ENCODE measurements at places on chromosomes 7 and 10. TPM values are rescaled to one million over a fixed set of nuclear protein-coding genes. Genes with fewer than 3 reads are reported as not detected.

- no peak for DNase-seq
Measured at GRCh38 chr7:159331462-159331861, 186.8 kb upstream of the VIPR2 start.

DNA sequence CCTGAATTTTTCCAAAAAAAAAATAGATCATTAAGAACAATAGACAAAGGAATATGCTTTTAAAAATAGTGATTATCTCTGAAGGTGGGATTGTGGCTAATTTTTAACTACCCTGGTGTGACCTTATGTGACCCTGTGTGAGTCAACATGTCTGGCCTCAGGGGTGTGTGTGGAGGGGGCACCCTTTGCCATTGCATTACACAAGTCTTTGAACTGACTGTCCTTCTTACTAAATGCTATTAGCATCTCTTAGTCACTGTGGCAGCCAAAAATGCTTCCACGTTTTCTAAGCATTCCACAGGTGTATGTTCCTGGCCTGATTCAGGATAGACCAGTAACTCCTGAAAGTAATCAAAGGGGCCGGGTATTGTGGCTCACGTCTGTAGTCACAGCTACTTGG lies 175.4 kb downstream of the MGMT start:
- DNase-seq = no peak

DNA sequence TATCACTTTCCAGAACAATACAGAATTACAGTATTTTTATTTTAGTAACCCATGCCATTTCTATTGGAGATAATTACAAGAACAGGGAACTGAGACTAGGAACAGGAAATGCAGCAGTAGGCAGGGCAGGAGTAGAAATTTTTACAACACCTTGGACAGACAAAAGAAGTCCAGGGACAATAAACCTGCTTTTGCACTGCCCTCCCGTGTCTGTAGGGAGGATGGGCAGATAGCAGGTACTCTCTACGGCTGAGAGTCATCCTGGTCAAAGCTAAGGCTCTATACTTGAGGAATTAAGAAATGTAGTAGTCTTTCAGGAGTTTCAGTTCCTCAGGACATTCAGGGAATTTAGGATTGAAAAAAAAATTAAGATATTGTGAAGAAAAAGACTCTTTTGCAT lies 63.4 kb downstream of the VAX1 start:
- DNase-seq = no peak

DNA sequence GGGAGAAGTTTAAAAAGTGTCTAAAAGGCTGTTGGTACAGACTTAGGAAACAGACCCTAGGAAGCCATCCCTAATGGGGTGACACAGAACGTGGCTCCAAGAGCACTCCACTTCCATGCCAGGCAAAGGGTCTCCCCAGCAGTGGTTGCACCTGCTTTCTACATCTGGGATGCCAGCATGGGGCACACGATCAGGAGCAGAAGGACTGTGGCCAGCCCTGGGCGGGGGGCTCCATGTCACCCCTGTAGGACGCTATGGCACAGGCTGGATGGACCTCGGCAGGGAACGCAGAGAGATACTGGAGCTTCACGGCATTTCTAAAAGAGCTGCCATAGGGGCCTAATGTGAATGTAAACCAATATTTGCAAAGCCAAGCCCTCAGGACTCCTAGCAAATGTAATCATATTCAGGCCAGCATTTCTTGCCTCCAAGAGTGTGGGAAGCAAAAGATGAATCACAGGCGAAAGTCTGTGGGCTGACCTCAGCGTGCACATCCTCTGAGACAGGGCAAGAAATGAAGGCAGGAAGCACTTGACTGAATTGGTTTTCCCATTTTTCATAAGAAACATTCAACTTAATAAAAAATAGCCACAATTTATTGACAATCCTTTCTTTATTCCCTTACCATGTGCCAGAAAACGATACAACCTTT lies 93.9 kb downstream of the ATXN7L1 start:
- DNase-seq = no peak

DNA sequence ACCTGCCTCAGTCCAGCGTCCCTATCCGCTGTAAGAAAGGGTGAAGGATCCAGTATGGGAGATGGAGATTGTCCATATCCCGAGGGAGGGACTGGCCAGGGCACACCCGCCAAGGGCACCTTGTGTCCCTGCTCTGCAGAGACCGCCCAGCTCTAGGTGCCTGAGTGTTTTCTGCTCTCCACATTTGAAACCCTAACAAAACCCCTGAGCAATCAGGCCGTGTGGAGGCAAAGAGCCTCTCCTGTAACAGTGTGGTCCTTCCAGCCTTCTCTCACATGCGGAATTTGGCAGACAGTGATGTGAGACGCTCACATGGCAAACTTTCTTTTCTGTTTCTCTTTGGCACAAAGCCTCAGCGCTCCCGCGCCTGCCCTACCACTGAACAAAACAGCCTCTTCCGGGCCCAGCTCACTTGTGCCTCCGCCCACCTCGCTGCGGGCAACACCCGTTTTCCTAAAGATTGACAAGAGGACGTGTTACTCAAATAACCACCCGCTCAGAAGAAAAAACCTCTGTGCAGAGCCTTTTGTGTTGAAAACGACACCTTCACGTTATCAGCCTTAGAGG lies 514.8 kb downstream of the DNAJB6 start:
- DNase-seq = peak; percentile 56

DNA sequence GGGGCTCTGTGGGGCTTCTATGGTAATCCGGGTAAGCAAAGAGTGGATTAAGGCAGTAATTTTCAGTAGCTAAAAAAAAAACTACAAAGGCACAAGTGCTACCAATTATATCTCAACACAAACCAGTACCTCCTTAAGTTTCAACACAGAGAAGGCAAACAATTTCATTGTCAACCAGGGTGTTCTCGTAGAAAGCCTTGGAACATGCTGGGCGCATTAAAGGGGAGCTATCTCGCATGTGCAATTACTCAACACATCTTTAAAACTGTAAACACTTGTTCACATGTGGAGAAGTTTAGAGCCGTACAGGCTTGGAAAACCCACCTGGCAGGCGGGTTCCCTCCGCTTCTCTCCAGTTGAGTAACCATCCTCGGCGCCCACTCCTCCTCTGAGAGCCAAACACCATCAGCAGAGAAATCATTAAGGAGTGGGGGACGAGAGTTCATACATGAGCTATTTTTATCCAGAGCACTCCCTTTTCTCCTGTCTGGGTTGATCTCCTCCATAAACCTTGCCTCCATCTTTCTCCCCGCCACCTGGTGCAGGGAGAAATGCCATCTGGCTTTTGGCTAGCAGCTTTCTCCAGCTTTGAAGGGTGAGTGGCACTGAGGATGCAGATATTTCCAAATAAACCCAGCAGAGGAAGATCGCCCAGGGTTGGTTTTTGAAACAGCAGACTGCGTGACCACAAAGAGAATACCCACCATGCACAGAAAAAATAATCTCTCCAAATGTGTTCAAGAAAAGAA lies 287.1 kb downstream of the WDR11 start:
- DNase-seq = no peak

- DNase-seq = no peak
Measured at GRCh38 chr10:118256825-118257570, 85.1 kb downstream of the FAM204A start.

PSMC2 gene
- polyA plus RNA-seq = 157 TPM

- DNase-seq = no peak
Measured at GRCh38 chr10:52332815-52333214, 18.7 kb downstream of the DKK1 start.

- peak; percentile 20 for DNase-seq
Measured at GRCh38 chr10:88114368-88114767, 250.9 kb downstream of the PTEN start.

EN2 gene
- 0.01 TPM for polyA plus RNA-seq

DNA sequence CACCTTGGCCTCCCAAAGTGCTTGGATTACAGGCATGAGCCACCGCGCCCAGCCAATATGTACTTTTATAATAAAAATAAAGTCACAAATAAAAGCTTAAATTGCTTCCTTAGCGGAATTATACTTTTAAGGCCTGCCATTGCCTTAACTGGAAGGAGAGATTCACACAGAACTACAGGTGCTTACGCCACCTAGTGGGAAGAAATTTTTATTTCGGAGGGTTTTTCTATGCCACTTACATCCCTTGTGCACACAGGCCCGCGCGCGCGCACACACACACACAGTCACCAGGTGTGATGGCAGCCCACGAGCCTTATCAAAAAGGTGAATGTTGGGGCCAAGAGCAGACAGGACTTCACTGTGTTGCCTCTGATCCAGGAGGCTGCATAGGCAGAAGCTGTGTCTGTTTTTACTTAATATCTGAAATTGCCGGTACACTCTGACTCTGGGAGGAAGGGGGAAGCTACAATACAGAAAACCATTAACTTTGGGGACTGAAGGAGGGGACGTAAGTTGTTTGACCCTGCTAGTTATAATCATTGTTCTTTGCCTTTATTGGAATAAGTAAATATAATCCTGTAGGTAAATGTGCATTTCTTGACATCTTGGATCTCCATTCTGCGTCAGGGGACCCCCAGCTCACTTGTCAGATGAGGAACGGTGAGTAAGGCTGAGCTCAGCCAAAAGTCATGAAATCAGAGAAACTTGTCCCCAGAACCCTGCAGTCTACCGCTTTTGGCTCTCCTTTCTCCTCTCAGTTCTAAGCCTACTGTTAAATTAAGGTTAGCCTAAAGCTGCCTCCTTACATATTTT lies 87.1 kb downstream of the SLC16A9 start:
- DNase-seq = peak; percentile 21

TMEM120A gene
- polyA plus RNA-seq = 220 TPM

- DNase-seq = no peak
Measured at GRCh38 chr7:2730846-2731770, 43.1 kb downstream of the AMZ1 start.

PURB gene
- 7.7 TPM for polyA plus RNA-seq

DNA sequence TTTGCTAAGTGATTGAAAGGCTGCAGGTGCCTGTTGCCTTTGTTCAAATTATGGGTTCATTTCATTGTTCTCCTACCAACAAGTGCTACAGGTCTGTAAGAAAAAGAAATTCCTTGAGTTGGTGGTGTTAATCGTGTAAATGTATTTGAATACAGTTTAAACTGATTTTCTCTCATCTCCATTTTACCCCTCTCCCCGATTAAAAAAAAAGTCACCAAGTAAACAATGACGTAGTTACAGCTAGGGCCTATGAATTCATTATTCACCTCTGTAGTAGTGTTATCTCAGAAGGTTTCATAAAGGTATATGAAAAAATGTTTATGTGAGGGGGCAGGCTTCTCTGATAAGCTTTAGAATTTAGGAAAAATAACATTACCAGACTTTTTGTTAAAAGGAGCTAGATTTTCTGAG lies 1.1 kb downstream of the REEP3 start:
- no peak for DNase-seq

DNA sequence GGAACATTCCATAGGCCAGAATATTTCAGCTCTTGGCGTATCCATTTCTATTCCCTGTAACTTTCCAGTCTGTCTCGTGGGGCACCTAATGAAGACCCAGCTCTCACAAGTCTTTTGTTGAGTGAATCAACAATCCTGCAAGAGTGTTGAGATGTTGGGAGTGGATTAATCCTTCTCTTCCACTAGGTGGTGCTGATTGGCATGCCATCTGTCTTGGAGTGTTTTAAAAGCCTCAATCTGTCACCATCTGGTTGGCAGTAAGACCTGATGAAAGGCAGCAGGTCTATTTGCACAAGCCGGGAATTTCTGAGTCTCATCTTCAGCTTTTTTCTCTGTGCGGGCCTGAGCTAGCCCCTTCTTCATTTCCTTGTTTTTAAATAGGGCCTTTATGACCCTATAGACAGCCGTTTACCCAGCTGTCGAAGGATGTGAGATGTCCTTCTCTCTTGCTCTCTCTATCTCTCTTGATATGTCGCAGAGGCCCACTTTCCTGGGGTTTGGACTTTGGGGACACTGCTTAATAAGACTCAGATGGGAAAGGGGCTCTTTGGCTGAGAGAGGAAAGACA lies 180.5 kb downstream of the ZNF365 start:
- DNase-seq = no peak

ANKRD7 gene
- 0.07 TPM for polyA plus RNA-seq

HIF1AN gene
- 7.1 TPM for polyA plus RNA-seq

DNA sequence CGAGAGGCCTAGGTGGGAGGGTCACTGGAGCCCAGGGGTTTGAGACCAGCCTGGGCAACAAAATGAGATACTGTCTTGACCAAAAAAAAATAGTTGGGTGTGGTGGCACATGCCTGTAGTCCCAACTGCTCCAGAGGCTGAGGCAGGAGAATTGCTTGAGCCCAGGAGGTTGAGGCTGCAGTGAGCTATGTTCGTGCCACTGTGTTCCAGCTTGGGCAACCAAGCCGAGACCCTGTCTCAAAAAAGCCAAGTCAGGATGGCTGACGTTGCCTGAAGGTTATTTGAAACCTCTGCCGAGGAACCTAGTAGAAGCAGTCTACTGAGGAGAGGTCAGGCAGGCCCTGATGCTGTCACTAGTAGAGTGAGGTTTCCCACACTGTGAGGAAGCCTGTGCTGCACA lies 22.8 kb downstream of the DNAJB6 start:
- no peak for DNase-seq

DNA sequence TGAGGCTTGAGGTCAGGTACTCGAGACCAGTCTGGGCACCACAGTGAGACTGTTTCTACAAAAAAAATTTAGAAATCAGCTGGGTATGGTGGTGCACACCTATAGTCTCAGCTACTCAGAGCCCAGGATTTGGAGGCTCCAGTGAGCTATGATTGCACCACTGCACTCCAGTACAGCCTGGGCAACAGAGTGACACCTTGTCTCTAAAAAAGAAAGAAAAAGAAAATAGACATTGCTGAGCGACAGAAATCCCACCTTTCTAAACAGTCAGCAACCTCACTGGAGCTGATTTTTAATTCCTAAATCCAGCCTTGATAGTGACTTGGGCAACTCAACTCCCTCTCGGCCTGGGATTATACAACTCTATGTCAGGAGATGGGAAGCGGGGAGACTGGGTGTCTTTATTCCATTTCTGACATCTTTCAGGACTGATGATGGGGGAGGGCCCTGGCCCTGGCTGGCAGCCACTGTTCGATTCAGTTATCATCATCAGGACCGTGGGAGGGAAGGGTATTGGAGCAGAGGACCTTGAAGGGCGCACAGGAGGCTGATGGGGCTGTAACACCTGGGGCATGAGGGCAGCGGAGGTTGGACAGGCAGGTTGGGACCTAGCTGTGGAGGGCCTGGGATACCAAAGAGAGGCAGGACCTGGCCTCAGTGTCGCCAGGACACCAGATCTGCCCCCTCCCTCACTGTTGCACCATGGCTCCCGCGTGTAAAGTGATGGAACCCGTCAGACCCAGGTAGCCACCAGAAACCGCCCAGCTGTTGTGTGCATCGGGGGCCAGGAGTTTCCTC lies 14.7 kb downstream of the HSPB1 start:
- no peak for DNase-seq

- DNase-seq = no peak
Measured at GRCh38 chr10:99560277-99561126, 27.8 kb downstream of the NKX2-3 start.

DNA sequence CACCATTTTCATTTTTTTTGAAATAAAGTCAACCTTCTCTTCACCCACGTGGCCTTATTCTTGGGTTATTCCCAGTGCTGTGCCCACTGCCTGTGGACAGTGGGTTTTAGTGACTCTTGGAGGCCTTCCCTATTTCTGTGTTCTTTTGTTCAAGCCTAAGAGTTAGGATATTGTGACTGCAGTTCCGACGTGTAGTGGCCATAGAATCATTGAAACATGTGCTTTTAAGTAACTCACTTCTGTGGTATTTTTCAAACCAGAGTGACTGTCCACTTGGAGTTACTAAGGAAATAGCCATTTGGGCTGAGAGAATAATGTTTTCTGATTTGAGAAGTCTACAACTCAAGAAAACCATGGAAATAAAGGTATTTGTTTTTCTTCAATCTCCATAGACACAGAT lies 23.7 kb downstream of the TDRD1 start:
- no peak for DNase-seq

ACTL6B gene
- not detected for polyA plus RNA-seq
